ENCODE measurements at places on chromosomes 6 and 20.

DNA sequence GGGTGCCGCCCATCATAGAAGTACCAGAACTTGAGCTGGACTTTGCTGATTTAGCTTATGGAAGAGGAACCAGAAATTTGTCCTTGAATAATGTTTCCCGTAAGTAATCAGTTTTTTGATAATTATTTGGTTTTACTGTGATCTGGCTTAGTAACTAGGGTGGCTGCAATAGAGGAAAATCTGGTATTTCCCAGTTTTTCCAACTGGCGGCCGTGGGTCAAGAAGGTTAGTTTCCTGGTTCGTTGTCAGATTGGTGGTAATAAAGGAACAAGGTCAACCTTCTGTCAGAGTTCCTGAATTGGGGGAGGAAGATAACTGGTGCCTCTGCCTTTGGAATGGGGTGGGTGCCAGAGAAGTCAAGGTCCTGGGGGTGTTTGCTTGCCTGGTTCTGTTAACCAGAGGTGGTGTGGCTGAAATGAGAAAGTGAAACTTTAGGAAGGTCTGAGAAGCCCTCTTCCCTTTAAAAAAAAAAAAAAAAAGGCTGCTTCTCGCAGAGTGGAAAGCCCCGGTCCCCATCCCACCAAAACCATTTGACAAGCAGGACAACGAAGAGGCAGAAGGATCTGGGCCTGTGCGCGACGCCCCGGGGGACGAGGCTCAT, at the start of gene CALHM6:
Gene CALHM6 (plus strand): TSS at position 45 of the 601 bp plus-strand sequence. CDS start 555 bp downstream, at position 600.
- H3K36me3 ChIP-seq: no peaks in the 10 kb centered on the region
- no peak for DNase-seq
- peak within 1 kb of the TSS; percentile 72 for H3K4me3 ChIP-seq
- H3K4me1 ChIP-seq: peaks cover 12% of the 10 kb centered on the region

GRCh38 chr6:11113038-11113437, 1.5 kb upstream of the ERVFRD-1 start:
- no peaks in the 10 kb centered on the region for H3K4me1 ChIP-seq
- H3K27me3 ChIP-seq: no peaks in the 10 kb centered on the region
- no peak overlapping the region for H3K27ac ChIP-seq
- H3K4me3 ChIP-seq: no peak overlapping the region

- H3K27me3 ChIP-seq: no peaks in the 10 kb centered on the region
- no peaks in the 10 kb centered on the region for H3K4me1 ChIP-seq
- H3K27ac ChIP-seq: no peak overlapping the region
- no peak overlapping the region for H3K4me3 ChIP-seq
- DNase-seq: no peak
- H3K36me3 ChIP-seq: no peaks in the 10 kb centered on the region
These were observed 1164.7 kb upstream of the MAP3K7 start for GRCh38 chr6:91751526-91751925.

DNA sequence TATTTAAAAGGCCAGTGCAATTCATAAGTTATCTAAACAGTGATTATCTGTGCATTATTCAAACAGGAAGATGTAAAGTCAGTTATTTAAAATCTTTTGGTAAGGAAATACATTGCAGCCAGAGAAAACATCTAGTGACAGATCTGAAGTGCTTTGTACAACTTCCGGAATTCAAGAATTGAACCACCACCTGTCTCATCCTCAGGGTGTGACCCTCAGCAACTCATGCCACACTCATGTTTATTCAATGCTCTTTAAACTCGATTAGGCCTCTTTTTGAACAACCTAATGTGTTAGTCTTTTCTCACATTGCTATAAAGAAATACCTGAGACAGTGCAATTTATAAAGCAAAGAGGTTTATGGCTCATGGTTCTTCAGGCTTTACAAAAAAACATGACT, 62.6 kb upstream of the GGTLC1 start:
- no peak overlapping the region for H3K4me3 ChIP-seq
- no peaks in the 10 kb centered on the region for H3K4me1 ChIP-seq
- H3K36me3 ChIP-seq: no peaks in the 10 kb centered on the region
- no peak overlapping the region for H3K27ac ChIP-seq
- peaks cover 23% of the 10 kb centered on the region for H3K27me3 ChIP-seq
- DNase-seq: no peak

- no peaks in the 10 kb centered on the region for H3K27me3 ChIP-seq
- no peaks in the 10 kb centered on the region for H3K4me1 ChIP-seq
- H3K27ac ChIP-seq: no peak overlapping the region
- no peaks in the 10 kb centered on the region for H3K36me3 ChIP-seq
- no peak for DNase-seq
These were observed 209.9 kb downstream of the PTPRK start for GRCh38 chr6:128310451-128310850.

- peaks cover 24% of the 10 kb centered on the region for H3K36me3 ChIP-seq
- no peak overlapping the region for H3K27ac ChIP-seq
- DNase-seq: no peak
- H3K4me3 ChIP-seq: peak overlapping the region; percentile 69
These were observed 1.1 kb downstream of the DLK2 start for GRCh38 chr6:43454290-43454695.

GRCh38 chr20:22838001-22838400, 197.1 kb upstream of the SSTR4 start:
- H3K36me3 ChIP-seq: no peaks in the 10 kb centered on the region
- H3K27ac ChIP-seq: no peak overlapping the region
- H3K4me1 ChIP-seq: no peaks in the 10 kb centered on the region
- DNase-seq: no peak
- no peak overlapping the region for H3K4me3 ChIP-seq
- H3K27me3 ChIP-seq: no peaks in the 10 kb centered on the region

DNA sequence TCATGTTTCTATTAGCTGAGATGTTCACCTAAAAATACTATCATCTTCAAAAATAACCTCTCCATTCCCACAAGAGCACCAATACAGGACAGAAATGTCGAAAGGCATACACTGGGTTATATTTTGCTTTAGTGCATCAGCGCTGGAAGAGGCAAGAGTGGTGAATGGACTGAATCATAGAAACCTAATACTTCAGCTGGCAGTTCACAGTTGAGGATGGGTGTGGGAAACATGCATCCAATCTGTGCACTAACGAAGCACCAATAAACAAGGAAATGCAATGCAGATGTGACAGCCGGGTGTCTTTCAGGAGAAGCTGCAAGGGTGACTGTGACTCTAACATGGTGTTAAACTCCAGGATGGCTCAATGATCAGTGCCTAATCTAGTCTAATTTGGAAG, 365.8 kb downstream of the ESR1 start:
- H3K4me1 ChIP-seq: peaks cover 10% of the 10 kb centered on the region
- H3K4me3 ChIP-seq: no peak overlapping the region
- no peaks in the 10 kb centered on the region for H3K27me3 ChIP-seq
- peaks cover 16% of the 10 kb centered on the region for H3K36me3 ChIP-seq
- no peak for DNase-seq

GRCh38 chr6:66145867-66146266, 438.8 kb upstream of the EYS start:
- no peak for DNase-seq
- no peaks in the 10 kb centered on the region for H3K4me1 ChIP-seq
- H3K4me3 ChIP-seq: no peak overlapping the region
- no peaks in the 10 kb centered on the region for H3K27me3 ChIP-seq
- no peak overlapping the region for H3K27ac ChIP-seq

GRCh38 chr20:50850721-50851286, 55.9 kb downstream of the BCAS4 start:
- no peak overlapping the region for H3K27ac ChIP-seq
- peak; percentile 66 for DNase-seq
- H3K4me3 ChIP-seq: no peak overlapping the region

GRCh38 chr6:134564705-134565104, 246.8 kb upstream of the SGK1 start:
- DNase-seq: no peak
- no peak overlapping the region for H3K27ac ChIP-seq

GRCh38 chr20:14838663-14839628, 501.5 kb upstream of the FLRT3 start:
- no peaks in the 10 kb centered on the region for H3K4me1 ChIP-seq
- no peak for DNase-seq
- H3K36me3 ChIP-seq: no peaks in the 10 kb centered on the region
- H3K4me3 ChIP-seq: no peak overlapping the region
- H3K27ac ChIP-seq: no peak overlapping the region

DNA sequence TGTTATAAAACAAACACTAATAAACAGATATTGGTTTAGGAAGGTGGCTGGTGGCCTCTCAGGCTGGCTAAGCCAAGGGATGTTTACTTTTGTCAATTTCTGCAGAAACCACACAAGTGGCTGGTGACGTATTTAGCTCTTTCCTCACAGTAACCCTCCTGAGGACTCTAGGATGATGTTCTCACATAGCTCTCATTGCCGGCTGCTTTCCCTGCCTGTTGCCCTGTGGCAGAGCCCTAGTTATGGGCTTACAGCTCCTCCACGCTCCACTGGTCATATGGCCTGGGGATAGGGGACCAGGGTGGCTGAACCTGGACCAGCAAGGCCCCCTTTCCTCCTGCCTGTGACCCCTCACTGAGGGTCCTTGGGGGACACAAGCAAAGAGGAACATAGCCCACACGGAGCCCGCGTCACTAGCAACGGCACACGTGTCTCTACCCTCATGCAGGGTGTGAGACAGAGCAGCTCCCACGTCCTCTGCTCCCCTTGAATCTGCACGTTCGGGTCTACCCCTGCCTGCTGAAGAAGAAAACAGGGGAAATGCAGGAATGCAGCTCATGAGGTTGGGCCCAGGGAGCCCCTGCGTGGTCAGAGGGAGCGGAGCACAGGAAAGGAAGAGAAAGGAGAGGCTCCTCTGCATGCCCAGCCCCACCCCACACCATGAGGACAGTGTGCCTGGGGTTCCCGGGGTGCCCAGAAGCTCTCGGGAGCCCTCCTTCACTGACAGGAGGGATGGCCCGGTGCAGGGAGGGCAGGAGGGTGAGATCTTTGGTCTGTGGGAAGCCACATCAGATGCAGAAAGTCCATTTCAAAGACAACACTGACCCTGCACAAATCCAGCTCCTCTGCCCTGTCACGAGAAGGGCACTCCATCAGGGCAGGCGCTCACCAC, 13.9 kb downstream of the RAMACL start:
- H3K4me1 ChIP-seq: peaks cover 13% of the 10 kb centered on the region
- no peaks in the 10 kb centered on the region for H3K36me3 ChIP-seq
- peak overlapping the region; percentile 1 for H3K4me3 ChIP-seq
- DNase-seq: peak; percentile 89

- DNase-seq: no peak
- no peaks in the 10 kb centered on the region for H3K36me3 ChIP-seq
- peaks cover 11% of the 10 kb centered on the region for H3K4me1 ChIP-seq
- H3K4me3 ChIP-seq: no peak overlapping the region
- H3K27me3 ChIP-seq: no peaks in the 10 kb centered on the region
These were observed 83.8 kb downstream of the FNDC1 start for GRCh38 chr6:159252955-159253508.
